ENCODE measurements at places on chromosomes 3 and 15.

DNA sequence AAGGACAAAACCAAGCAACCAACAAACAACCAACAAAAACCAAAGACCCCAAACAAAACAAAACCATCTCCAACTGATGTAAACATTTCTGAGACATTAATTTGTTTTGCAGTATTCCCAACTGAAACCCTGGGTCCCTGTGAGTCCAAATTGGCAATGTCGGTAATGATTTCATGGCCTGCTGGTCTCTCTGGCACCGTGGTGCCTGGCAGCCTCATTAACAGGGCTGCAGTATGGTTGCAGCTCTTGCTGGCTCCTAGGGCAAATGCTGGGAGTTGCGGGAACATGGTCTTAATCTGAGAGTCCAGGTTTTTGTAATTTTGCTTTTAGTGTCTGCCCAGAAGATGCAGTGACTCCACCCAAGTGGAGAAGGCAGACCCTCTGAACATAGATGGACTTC, 128.3 kb downstream of the SV2B start:
- DNase-seq, result no peak

DNA sequence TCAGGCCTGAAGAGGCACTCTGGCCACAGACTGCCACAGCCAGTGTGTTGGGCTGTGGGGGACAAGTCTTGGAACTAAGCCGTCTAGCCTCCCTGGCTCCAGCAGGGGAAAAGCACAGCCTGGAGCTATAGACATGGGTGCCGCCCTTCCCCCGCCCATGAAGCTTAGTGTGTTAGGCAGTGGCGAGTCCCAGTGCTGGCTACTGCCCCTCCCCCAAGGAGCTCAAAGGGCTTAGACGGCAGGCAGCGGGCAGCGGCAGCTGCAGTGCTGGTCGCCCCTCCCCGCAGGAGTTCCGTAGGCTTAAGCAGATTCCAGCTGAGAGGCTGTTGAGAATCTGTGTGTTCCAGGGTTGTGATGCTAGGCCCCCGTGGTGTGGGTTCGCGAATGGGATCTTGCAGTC, 135.8 kb upstream of the RORA start:
- no peak for DNase-seq

- DNase-seq, result no peak
These were observed 11.0 kb downstream of the CD47 start for GRCh38 chr3:108079877-108080276.

GRCh38 chr3:112799946-112800345, 46.7 kb downstream of the CD200R1L start:
- DNase-seq, result no peak

DNA sequence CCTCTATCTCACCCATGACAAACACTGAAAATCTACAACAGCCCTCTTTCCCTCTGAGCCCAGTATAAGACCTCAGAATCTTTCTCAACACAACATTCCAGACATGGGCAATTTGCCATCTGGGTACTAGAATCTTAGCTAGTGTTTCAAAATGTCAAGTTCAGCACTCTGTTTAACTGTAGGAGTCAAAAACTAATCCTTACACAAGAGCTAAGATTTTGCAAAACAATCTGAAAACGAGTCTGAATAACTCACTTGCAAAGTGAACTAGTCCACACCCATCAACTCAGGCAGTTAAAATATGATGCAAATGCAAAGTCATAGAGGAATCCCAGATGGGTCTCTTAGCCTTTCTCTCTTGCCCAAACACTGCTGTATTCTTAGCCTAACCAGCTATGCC, 67.8 kb downstream of the GPR176 start:
- no peak for DNase-seq

- DNase-seq, result no peak
These were observed 776.1 kb downstream of the ROBO1 start for GRCh38 chr3:78991656-78992055.

- DNase-seq, result no peak
These were observed 159.9 kb downstream of the NSMCE3 start for GRCh38 chr15:29109762-29110161.

GRCh38 chr15:68494573-68495110, 62.7 kb upstream of the ITGA11 start:
- no peak for DNase-seq

- no peak for DNase-seq
These were observed 105.1 kb upstream of the SLCO2A1 start for GRCh38 chr3:134134698-134135415.

- no peak for DNase-seq
These were observed 51.5 kb upstream of the AGTR1 start for GRCh38 chr3:148646126-148646665.

- no peak for DNase-seq
These were observed 83.0 kb downstream of the CNTN3 start for GRCh38 chr3:74531491-74531890.

- no peak for DNase-seq
These were observed 5.4 kb upstream of the FBN1 start for GRCh38 chr15:48650931-48651330.

DNA sequence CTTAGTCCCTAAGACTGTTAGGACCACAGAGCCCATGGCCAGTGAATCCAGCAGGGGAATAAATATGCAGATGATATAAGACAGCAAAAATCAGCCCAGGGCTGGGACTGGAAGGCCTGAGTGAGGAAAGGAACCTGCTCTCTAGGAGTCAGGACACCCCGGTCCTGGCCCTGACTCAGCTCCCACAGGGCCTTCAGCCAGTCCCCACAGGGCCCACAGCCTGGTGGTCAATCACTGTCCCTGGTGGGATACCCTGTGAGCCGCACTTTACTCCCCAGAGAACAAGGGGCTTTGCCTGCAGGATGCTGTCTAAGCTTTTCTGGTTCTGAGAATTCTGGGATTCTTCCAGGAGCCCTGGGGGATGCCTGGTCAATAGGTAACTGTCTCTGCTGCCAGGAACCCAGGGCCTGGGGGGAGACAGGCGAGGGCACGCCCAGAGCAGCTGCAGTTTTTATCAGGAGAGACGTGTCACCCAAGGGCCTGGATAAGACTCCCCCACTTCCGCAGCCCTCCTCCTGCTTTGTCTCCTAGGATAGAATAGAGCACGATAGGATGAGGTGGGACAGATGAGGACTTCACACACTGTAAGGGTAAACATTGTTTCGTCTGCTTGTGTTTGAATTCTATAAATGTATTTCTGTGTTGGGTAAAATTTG, 49.5 kb upstream of the MCF2L2 start:
- no peak for DNase-seq

DNA sequence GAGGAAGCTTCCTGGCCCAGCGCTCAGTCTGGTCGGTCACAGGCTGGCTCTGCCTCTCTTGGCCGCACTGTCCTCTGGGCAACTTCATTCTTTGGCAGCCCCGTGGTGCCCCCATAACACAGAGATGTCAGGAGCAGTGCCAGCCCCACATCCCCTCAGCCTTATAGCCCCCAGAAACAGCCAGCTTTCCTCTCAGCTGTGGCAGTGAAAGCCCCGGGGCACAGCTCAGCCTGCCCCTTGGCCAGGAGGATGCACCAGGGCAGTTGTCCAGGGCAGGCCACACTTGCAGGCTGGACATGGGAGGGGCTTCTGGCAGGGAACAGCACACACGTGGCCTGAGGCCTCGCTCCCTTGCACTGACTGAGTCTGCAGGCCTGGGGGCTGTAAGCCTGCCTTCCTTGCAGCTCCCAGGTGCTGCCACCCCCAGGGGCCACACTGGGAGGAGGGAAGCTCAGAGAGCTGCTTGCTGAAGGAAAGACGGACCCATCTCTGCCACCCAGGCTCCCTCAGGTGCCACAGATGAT, 10.3 kb upstream of the RHO start:
- no peak for DNase-seq

DNA sequence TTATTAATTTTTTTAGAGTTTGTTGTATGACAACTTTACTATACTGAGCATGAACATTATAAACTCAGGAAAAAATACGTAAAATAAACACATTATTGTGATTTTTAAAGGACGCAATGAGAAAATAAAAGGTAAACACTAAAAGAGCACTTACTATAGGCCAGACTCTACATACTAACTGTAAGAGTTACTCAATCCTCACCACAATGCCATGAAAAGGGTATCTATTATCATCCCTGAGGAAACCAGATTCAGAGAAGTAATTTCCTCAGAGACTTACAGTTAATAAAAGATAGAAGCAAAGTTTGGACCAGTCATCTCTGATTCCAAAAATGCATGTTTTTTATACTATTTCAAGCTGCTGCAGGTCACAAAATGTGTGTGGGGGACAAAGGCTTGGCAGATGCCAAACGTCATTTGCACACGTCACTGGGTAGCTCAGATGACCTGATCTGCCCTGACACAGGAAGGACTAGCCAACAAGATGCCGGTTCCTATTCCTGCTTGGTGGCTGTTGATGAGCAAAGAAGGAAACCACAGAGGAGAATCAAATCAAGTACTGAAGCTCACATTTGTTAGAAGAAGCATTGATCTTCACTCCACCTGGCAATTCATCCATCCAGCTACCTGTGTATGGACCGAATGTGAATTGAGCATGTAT, 42.3 kb downstream of the KLHL6 start:
- DNase-seq, result peak; percentile 85

DNA sequence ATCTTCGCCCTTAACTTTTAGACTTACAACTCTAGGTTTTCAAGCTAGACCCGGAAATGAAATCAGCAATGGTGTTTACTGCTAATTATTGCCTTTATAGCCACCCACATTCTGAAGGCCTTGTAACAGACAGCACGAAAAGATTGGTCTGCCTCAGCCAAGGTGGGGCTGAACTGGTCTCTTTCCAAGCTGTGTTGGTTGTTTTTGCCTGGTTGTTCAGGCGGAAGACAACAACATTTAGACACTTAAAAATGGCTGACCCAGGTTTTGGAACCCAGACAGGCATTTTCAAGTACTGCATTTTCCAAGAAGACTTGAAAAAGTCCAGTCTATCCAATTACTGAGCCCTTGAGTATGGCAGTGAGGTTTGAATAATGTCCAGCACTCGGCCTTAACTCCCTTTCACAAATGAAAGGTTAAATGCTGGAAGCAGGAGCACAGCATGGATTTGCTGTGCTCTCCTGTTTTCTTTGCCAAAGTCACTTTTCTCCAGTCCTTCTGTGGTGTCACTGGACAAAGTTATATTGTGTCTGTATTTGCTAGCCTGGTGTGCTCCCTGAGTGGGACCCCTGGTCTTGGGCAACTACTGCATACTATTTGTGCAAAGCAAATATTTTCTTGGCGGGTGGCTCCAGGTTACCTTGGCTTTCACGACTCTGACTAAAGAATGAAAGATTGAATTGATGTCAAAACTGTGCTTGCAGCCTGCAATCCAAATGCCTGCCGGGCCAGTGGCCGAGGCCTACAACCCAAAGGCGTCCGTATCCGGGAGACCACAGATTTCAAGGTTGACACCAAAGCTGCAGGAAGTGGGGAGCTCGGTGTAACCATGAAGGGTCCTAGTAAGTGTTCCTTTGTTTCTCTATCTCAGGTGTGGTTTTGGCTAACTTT, 93.5 kb downstream of the FLNB start:
- no peak for DNase-seq

GRCh38 chr3:151230646-151231045, 27.6 kb upstream of the GPR171 start:
- peak; percentile 8 for DNase-seq

- peak; percentile 38 for DNase-seq
These were observed 26.4 kb downstream of the STOML1 start for GRCh38 chr15:73965758-73966113.

- DNase-seq, result no peak
These were observed 23.4 kb downstream of the ARMC8 start for GRCh38 chr3:138210528-138210927.

- peak; percentile 67 for DNase-seq
These were observed 212.5 kb downstream of the OSBPL10 start for GRCh38 chr3:31768479-31769125.

- peak; percentile 9 for DNase-seq
These were observed 26.5 kb upstream of the PLOD2 start for GRCh38 chr3:146187334-146187950.

DNA sequence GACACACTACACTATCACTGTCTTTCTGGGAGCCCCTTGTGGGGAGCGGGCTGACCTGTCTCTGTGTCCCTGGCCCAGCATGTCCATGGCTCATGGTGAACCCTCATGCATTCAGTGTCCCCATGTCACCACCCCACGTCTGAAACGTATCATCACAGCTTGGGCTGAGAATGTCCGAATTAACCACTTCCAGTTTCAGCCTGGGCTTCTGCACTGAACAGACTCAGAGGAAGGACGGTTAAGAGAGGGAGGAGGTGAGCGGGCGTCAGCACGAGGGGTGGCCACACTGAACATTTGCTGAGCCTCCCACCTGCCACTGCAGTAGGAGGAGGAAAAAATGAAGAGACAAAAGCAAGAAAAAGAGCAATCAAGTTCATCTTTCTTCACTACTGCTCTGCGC, 30.5 kb downstream of the ATP2B2 start:
- peak; percentile 14 for DNase-seq

GRCh38 chr3:13451301-13451673, 28.8 kb upstream of the HDAC11 start:
- DNase-seq, result no peak

- DNase-seq, result no peak
These were observed 47.0 kb upstream of the SMAD3 start for GRCh38 chr15:67018441-67018840.

GRCh38 chr15:70762469-70763119, 764 bp downstream of the UACA start:
- DNase-seq, result peak; percentile 27

DNA sequence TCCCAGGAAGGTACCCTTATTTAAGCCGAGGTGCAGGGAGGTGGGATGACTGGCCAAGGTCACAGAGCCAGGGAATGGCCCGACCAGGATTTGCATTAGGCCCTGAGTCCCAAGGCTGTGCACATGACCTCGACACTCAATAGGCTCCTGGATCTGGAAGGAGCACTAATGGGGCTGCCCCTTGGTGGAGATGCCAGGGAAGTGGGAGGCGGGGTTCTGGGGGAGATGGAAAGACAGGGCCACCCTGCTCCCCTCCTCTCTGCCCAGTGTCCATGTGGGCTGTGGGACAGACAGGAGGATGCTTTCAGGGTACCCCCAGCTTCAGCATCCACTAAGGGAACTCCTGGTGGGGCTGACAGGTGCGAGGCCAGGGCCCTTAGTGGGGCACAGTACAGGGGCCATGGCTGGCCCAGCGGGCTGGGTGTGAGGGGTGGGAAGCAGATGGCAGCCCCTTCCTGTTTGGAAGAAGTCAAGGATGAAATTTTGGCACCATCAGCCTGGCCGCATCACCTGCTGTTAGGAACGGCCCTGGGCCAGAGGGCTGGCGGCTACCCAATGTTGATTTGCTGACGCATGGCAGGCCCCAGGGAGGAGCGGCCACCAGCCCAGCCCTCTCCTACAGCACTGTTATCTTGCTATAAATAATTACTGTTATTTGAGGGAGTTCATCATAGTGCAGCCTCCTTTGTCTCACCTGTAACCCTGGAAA, 37.3 kb downstream of the ATP2B2 start:
- no peak for DNase-seq

- DNase-seq, result no peak
These were observed 13.2 kb downstream of the CTSH start for GRCh38 chr15:78931439-78932257.

DNA sequence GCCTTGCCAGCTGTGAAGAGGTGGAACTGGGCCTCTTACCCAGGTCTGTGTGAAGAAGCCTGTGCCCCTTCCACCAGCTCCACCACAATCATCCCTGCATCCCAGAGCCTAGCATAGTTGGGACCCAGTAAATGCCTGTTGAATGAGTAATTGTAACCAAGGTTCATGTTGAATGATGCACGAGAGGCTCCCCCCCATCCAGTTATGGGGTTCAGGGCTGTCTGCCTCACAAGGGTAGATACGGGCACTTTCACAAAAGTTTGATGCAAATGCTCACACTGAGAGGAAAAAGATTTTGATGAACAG, 29.5 kb upstream of the TSEN2 start:
- no peak for DNase-seq

Measured in NB4 (cell line).